ENCODE measurements at places on chromosomes 6 and 20.

- no peak for DNase-seq
Measured at GRCh38 chr20:37622728-37623127, 71.1 kb upstream of the CTNNBL1 start.

- DNase-seq, result no peak
Measured at GRCh38 chr6:43608807-43609206, 20.3 kb downstream of the GTPBP2 start.

DNA sequence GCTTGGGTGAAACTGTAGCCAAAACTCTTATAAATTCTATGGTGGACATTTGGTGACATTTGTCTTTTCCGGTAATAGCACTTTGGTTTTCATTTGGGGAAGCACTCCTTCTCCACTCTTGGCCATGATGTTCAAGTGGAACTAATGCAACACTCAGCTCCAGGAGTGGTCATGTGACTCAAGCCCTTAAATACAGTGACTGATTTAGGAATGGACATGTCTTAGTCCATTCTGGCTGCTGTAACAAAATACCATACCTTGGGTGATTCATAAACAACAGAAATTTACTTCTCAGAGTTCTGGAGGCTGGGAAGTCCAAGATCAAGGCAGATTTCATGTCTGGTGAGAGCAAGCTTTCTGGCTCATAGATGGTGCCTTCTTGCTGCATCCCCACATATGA lies 10.8 kb upstream of the FKBP1A start:
- DNase-seq, result no peak

- DNase-seq, result no peak
Measured at GRCh38 chr6:37426945-37427510, 6.0 kb upstream of the CMTR1 start.

DNA sequence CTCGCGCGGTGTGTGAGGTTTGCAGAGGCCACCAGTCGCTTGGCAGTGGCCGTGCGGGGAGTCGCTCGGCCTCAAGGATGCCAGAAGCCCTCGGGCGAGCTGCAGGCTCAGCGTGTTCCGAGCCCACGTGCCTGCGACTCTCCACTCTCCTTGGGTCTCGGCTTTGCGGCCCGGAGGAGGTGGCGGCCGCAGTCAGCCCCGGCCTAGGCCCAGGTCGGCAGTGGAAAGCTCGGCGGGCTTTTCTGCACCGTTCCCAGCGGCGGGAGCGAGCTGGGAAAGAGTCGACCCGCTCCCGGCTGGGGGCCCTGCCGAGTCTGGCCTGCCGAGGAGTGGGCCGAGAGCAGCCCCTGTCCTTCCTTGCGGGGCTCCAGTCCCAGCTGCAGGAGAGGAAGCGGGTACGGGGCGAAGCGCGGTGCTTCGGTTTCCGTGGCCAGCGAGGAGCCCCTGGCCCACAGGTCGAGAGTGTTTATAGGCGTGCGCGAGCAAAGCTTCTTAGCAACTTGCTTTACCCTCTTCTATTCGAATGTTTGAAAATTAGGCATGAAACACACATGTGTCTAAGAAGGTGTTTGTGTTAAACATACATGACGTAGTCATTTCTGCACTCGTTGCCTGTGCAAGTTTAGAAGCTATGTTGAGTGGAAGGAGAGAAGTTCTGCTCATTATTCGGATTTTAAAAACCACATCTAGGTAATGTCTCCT lies 5.6 kb downstream of the FOXC1 start:
- DNase-seq, result no peak

- no peak for DNase-seq
Measured at GRCh38 chr20:43583982-43584432, 6.7 kb upstream of the IFT52 start.

DNA sequence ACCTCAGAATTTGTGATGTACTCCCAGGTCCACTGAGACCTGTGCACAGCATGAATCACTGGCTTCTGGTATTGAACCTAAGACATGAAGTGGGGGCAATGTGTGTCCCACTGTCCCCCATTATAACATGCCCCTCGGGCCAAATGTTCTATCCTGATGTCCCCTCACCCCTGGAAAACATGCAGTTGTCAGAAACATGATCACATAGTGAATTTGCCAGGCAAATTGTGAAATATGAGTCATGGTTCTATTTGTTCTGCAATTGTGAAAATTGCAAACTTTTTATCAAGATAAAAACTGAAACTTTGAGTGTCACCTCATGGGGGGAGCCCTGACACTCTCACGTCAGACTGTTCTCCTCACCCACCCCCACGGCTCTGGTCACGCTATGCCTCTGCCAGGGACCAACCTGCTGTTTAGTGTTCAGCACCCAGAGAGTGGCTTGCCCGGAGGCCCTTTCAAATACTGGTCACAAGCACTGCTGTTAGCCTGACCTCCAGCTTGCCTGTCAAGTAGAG lies 305.3 kb downstream of the CLIC5 start:
- no peak for DNase-seq

GRCh38 chr20:23094927-23095326 lies 8.8 kb upstream of the CD93 start:
- no peak for DNase-seq

- DNase-seq, result no peak
Measured at GRCh38 chr6:159935065-159935464, 33.8 kb upstream of the IGF2R start.

GRCh38 chr20:30606990-30607389 lies 650.5 kb upstream of the DEFB115 start:
- DNase-seq, result no peak

GRCh38 chr20:23032056-23032749 lies 2.9 kb upstream of the SSTR4 start:
- DNase-seq, result no peak

DNA sequence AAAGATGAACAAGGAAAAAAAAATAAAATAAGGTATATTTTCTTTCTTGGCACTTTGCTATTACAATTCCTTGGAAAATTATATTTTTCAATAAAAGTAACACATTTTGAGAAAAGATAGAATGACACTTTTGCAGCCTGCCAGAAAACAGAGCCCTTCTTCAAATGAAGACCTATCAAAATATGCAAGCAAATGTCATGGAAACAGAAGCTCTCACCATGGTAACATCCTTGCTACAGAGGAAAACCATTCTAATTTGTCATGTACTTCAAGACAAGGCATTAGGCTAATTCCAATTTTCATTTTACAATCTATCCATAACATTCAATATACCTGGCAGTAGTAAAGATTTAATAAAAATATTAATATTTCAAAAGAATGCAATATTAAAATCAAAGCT lies 177.9 kb downstream of the RNGTT start:
- DNase-seq, result no peak

GRCh38 chr6:14936861-14937260 lies 309.0 kb upstream of the JARID2 start:
- DNase-seq, result no peak

- no peak for DNase-seq
Measured at GRCh38 chr20:37290158-37290810, 829 bp downstream of the MANBAL start.

DNA sequence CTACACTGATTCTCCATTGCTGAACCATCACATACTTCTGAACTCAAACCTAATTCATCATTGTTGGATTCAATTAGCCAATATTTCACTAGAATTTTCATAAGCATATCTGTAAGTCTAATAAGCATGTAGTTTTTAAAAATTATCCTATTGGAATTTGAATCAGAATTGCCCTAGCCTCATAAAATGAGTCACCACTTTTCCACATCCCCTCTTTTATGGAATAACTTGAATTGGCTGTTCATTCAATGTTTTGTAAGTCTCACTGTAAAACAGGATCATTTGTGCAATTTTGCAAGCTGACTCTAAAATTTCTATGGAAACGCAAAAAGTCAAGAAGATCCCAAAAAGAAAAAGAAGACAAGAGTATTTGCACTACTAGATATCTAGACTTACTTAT lies 141.0 kb downstream of the HACE1 start:
- no peak for DNase-seq

- no peak for DNase-seq
Measured at GRCh38 chr6:44042989-44043478, 84.2 kb downstream of the MRPL14 start.

GRCh38 chr6:157281570-157281969 lies 41.7 kb downstream of the TMEM242 start:
- no peak for DNase-seq

Measured in memory B cell (primary cell).